ENCODE measurements at places on chromosomes 7 and 10.

- DNase-seq = no peak
Observed at GRCh38 chr10:4677296-4678021, 148.5 kb upstream of the AKR1E2 start.

DNA sequence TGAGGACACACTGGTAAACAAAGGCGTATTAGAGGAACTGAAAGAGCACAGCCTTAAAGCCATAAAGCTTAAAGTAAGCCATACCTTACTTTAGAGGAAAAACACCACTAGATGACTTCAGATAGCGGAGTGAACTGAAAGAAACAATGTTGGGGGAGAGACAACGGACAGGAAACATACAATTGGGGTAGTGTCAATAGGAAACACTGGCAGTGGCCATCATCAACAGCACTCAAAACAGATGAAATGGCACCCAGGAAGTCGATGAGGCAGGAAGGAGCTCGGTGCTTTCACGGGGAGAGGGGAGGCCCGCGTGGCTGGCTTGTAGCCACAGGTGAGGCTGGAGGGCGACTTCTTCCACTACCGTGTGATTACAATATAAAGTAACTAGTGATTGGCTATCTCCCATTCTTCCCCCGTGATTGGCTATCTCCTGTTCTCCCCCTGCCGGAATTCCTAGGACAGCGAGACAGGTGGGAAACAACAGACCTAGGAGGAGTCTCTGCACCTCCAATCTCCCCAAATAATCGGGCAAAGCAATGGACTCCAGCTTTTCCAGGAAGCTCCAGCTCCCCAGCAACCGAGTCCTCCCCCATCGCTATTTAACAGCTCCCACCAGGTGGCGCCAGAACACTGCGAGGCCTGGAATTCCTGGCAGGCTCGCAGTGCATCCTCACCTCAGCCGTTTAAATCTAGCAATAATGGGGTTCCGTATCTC, 2.4 kb upstream of the TAS2R38 start:
- peak; percentile 86 for DNase-seq

DNA sequence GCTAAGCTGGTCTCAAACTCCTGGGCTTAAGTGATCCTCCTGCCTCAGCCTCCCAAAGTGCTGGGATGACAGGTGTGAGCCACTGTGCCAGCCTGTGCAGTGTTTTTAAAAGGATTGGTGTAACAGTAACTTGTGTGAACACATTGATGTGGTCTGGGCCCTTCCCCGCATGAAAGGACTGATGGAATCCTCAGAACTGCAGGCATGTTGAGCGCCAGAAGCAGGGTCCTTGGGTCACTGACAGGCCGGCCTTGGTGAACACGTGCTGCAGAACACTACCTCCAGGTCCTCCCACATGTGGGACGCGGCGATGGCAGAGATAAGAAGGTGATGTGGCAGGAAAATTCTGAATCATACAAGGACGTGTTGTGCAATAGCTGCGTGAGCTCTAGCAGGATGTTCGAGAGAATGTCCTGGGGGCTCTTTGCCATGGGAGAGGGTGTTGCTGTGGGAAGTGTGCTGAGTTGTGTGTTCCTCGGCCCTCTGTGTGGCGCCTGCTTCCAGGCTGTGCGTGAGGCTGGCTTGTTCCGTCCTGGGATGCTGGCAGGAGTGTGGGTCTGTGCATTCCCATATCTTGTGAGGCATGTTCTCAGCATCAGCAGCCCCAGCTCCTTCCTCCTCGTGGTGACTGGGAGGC, 68.2 kb downstream of the DNAJB6 start:
- DNase-seq = no peak

DNA sequence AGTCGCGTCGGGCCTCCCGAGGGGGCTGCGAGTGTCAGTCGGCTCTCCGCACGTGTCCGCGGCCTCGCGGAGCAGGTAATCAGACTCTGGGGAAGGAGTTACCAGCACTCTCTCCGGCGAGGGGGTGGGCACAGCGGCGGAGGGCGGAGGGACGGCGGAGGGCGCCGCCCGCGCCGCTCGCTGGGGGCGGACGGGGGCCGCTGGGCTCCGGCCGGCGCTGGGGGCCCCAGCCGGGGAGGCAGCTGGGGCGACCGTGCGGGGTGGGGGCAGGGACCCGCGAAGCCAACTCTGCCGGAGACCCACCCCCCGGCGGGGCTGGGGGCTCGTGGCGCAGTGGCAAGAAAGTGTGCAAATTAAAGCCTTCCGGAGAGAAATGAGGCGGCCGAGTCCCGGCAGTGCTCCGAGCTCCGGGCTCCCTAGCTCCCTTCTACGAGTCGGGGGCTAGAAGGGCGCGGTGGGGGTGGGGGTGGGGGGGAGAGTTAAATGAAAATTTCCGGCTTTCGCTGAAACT, at the start of gene CDK6:
CDK6 (minus strand) TSS at position 85 of the 511 bp plus-strand sequence. CDS start 3,250 bp downstream, outside the sequence.
- DNase-seq = peak; percentile 76

DNA sequence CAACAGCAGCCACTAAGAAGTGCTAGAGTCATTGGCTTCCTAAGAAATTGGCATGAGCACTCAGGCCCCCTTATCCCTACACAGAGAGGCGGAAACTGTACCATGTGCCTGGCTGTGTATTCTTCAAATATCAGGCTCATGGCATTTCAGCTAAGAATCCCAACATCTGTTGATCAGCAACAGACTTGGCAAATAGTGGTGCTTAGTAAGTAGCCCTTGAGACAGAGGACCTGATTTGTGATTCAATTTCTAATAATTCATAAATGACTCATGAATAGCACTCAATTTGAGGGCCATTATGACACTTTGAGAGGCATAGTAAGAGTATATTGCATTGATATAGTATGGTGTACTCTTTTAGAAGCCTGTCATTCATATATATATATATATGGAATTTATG, 309.1 kb downstream of the LRMDA start:
- no peak for DNase-seq

DNA sequence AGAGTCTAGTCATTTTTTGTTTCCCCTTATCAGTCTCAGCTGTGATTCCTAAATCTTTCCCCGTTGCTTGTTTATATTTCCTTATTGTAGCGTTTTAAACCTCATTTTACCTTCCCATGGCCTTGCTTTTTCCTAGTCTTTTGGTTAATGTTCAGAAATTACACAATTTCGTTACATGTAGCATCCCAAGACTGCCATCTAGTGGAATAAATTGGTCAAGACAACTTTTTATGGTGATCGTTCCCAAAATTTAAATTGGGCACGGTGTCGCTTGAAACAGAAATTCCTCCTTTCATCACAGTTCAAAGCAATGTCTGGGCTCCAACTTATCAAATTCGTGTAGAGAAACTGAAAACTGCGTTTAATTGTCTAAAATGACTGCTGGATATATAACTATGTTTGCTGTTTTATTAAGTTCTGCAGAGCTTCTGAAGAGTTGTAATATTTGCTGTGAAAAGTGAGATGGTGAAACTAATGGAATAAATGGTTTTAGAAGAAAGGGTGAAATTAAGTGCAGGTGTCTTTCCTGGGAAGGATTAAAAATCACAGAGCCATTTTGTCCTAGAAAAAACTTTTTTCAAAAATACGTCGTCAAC, 370.2 kb downstream of the PHF14 start:
- DNase-seq = no peak

DNA sequence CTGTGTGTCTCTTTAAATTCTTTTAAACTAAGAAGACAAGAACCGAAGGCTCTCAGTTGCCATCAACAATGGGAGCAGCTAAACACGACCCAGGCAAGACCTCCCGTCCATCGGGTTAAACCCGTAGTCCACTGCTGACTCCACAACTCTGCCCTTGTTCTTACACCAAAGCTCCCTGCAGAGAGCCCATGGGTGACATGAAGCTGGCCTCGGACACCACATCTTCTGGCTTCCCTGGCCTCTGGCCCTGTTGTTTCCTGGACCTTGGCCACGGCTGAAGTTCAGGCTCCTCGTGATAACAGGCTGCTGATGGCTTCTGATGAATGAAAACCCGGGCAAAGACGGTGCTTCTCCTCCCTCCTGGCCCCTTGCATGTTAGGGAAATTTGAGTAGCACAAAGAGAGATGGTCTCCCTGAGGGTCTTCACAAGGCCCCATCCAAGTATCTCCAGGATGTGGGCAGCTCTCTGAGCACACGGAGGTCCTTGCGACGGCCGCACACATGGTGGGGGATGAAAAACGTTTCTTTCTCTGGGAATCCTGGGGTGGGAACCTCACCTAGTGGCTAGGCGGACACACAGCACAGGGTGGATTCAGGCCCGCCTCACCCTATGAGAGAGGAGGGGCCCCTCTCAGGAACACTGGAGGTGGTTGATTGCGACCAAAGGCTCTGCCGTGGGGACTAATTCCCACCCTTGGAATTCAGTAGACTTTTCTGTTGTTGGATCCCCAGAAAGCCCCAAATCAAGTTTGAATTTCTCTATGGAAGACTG, 271.1 kb downstream of the ADARB2 start:
- no peak for DNase-seq

DNA sequence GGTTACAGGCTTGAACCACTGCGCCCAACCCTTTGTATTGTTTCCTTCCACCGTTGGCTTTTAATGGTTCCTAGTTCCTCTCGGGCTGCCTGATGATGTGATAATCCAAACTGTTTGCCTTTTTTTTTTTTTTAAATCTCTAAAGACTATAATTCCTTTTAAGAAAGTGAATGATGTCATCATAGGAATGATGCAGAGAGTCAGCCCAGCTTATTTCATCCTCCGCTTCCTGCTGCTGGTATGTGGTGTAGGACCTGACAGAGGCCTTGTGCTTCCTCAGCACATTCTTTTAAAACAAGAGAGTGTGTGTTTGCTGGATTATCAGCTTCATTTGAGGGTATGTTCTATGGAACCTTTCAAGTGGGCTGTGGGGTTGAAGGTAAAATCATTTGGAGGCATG, 241.4 kb downstream of the LRMDA start:
- DNase-seq = no peak

- no peak for DNase-seq
Observed at GRCh38 chr10:53123311-53123710, 350.7 kb upstream of the MBL2 start.

DNA sequence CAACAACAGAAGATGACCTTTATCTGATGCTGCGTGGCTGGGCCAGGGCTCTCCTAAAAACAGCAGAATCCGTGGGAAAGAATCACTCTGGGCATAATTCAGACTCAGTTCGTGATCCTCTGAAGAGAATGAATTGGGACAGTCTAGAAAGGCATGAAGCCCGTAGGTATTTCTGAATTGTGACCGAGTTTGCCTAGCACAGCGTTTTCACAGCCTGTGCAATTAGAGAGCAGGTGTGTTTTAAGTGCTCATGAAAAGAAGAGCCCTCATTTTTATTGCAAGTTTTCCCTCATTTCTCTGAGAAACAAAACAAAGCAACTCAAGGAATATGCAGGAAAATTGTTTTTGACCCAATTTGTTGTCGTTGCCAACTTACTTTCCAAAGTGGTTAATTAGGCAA, 366.2 kb downstream of the WDR11 start:
- no peak for DNase-seq

- DNase-seq = no peak
Observed at GRCh38 chr10:97034958-97035769, 150.6 kb downstream of the SLIT1 start.

DNA sequence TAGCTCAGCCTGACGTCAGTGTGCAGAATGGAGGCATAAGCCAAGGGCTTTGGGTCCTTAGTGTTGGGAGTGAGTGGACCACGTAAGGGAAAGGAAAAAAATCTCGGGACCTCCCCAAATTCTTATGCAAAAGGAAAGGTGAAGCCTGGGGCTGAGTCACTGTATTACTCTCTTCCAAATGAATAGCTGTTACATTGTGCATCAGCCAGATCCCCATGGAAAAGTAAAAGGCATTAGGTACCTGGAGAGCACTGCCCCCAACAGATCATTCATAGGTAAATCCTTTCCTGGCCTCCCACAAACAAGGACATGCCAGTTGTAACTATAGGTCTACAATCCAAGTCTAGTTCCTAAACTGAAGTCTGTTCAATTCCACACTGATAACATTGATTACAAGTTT, 170.5 kb downstream of the C1GALT1 start:
- DNase-seq = no peak

DNA sequence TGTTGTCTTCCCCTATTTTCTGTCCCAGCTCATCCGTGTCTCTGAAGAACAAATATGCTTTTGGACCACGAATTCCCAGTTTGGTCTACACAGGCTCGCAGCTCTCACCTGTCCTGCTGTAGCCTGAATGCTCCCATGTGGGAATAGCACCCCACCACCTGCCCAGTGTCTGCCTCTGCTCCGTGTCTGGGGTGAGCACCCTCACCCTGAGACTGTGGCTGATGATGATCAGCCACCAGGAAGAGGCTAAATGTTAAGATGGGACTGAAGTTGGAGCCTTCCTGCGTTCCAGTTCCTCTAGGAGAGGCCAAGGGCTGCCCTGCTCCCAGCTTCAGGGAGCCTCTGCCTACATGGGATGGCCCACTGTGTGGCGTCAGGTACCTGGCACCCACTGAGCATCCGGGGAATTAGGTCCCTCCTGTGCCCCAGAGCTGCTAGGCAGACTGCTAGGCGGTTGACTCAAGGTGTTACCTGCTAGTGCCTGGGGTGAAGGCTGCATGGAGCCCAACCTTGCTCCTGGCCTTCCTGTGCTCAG, 3.7 kb downstream of the PGAM2 start:
- no peak for DNase-seq

- no peak for DNase-seq
Observed at GRCh38 chr10:107417446-107417845, 252.9 kb upstream of the SORCS1 start.

DNA sequence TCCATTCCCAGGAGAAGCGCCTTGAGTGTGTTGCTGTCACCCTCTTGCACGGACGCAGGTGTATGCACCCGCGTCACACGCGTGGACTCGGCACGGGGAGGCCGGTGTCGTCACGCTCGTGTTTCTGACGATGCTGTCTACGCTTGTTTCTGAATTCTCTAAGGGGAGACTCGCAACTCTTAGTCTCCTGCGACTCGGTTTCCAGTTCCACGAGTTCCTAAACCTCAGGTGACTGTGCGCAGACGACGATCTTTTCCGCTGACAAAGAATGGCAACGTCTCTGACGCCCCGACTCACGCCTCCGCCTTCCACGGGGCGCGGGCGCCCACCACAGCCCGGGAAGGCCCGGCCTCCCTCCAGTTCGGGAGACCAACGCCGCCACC, 579 bp downstream of the IDI1 start:
- no peak for DNase-seq

DNA sequence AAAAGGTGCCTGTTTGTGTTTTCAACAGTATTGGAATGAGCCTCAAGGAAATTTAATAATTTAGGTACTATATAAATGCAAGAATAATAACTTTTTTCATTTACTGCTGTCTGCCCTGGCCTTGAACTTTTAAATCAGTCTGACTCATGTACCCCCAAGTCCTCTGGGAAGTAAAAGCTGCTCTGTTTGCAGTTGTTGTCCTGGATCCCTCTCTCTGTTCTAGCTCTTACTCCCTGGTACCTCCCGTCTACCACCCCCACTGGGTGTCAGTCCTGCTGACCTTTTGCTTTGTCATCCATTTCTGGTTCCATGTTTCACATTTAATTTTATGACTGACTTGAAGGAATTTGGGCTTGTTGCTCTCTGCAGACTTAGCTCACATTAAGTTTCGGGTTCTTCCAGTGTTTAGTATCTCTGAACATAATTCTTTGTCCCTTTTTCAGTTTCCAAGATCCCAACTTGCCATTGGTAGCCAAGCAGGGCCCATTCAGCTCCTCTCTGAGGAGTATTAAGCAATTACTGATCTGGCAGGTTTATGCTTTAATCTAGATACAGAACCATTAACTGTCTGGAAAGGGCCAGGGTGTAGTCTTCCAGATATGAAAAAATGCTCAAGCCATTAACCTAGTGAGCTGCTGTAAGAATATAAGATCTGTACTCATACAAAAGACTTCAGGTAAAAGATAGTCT, 208.7 kb upstream of the FAM3C start:
- no peak for DNase-seq
